ENCODE measurements at places on chromosomes 1 and 21. TPM values are rescaled to one million over a fixed set of nuclear protein-coding genes. Genes with fewer than 3 reads are reported as not detected.
A peak's percentile ranks its signal among the peaks of the same experiment; 100 is the strongest.

DNA sequence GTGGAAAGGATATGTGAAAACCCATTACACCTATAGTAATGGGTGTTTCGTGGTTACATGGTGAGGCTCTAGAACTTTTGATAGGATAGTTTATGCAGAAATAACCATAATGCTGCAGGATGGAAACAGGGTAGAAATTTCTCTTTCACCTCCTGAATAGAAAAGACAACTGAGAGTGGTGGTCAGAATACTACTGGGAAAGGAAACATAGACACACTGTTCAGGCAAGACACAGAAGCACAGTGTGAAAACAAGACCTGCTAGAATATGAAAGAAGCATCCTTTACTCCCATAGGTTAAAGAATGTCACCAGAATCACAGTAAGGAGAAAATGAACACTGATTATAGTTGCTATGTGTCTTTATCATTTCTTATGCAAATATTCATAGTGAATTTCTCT, 496.6 kb downstream of the DPYD start:
- no peak for DNase-seq

GRCh38 chr1:91754348-91754747, 131.6 kb downstream of the TGFBR3 start:
- no peak for DNase-seq

- no peak for DNase-seq
Measured at GRCh38 chr1:165737196-165737595, 31.5 kb downstream of the TMCO1 start.

The SYT6 gene
- not detected for polyA plus RNA-seq

The ATAD3C gene
- 0.38 TPM for polyA plus RNA-seq

GRCh38 chr21:15252431-15252830, 187.6 kb upstream of the NRIP1 start:
- DNase-seq, result no peak

DNA sequence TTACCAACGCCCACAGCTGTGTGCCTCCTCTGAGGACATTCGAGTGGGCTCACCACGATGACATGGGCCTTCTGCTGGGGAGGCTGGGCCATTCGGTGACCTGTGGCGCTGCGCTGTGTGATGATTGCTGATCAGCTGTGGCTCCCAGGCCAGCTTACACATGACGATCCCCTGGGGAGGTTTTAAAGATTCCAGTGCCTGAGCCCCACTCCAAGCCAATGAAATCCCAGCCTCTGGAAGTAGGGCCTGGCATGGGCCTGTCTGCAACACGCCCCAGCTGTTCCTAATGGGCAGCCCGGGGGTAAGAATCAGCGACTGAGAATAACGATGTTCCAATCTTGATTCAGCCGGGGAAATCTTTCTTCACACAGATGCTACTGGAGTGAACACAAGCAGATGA, 153.7 kb downstream of the KCNJ6 start:
- no peak for DNase-seq

GRCh38 chr1:87733386-87733785, 404.7 kb downstream of the LMO4 start:
- no peak for DNase-seq

DNA sequence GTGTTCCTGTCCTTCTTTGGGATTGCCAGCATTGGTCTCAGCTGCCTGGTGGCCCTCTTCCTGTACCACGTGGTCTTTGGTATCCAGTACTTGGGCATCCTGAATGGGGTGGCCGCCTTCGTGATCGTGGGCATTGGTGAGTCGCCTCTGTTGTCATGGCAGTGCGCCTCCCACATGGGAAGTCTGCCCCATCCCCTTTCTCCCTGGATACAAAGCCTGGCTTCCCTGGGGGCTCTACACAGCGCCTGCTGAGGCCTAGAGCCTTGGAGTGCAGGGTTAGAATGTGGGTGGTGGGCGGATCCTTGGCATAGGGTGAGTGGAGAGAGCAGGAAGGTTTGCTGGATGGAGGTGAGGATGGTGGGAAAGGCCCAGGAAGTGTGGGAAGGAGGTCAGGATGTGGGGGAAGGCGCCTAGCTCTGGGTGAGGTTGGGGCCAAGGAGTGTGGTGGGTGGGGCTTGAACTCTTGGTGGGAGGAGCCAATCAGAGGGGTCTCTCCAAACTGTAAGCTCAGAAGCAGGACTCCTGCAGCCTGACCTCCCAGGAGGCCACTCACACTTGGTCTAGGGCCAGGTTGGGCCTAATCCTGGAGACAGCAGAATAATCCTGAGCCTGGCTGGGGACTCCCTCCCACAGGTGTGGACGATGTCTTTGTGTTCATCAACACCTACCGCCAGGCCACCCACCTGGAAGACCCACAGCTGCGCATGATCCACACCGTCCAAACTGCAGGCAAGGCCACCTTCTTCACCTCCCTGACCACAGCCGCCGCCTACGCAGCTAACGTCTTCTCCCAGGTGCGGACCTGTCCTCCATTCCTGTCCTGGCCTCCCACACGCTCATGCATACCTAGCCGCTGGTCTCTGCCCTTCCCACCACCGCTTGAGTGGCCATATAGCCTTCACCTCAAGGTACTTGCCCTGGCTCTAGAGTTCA, 36.7 kb downstream of the DISP3 start:
- DNase-seq, result no peak

DNA sequence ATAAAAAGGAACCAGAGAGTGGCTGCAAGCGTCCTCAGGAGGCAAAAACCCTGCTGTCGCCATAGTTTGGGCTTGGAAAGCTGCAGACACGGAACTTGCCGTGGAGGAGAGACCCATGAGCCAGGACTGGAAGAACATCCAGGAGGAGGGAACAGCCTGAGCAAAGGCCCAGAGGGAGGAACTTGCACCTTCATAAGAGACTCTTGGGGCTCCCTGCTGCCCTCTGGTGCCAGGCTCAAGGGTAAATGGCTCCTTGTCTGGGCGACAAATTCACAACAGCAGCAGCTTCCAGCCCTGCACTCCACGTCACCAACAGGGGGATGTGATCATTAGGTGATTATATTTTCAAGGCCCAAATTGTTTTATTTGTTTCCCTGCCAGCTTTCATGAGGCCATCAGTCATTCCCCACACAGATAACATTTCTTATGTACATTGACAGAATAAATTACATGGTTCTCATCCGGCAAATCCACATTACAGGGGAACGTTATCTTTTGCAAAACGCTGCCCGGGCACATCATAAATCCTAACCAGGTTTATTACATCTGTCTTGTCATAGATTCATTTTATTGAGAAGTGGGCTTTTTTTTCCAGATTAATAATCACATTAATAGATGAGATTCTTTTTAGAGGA, 143.0 kb upstream of the GRIK3 start:
- DNase-seq, result peak; percentile 55

DNA sequence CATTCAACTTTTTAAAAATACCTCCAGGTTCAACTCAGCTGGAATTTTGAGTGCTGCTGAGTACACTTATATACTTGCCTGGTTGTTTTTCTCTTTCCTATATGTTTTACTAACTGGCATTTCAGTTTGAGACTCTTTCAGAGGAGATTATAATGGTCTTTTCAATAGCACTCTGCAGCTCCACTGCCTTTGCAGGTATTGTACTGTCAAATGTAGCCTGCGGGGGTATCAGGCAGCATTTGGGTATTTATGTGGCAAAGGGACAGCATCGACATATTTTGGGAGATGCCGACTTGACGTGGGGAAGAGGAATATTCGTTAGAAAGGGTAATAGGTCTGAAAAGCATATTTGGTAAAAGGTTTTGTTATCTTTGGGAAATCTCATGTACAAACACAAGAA, 11.1 kb upstream of the TGFBR3 start:
- no peak for DNase-seq

The SMPDL3B gene
- 0.67 TPM for polyA plus RNA-seq

The CLCNKB gene
- 0.41 TPM for polyA plus RNA-seq

- DNase-seq, result peak; percentile 58
Measured at GRCh38 chr1:209879539-209879938, 51.8 kb downstream of the UTP25 start.

The REN gene
- not detected for polyA plus RNA-seq

The TSSK3 gene
- polyA plus RNA-seq, result 0.28 TPM

- peak; percentile 78 for DNase-seq
Measured at GRCh38 chr1:204263254-204263910, 49.6 kb upstream of the GOLT1A start.

The MEX3A gene
- 15.1 TPM for polyA plus RNA-seq

DNA sequence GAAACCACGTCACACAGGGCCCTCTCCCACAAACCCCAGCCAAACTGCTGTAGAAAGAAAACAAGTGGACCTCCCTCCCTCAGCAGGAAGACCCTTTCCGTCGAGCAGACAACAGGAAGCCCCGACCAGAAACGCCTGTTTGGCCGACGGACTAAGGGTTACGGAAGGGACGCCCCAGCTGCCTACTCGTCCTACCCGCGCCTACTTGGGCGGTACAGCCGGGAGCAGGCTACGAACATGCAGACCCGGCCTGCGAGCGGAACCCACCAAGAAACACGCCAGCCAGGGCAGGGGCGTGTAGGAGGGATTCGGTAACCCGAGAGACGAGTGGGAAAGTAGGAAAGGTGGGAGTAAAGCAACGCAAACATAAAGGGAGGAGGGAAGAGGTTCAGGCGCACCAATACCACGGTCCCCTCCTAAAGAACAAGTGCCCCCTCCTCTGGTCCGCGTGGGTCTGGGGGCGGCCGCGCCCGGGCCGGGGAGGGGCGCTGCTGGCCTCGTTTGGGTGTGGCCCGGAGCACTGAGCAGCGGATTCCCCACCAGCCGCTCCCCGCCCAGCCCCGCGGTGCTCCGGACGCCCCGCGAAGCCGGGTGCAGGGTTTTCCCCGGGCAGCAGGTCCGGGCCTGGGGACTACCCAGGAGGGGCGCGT, 450 bp downstream of the S100A10 start:
- DNase-seq, result no peak

The KCNE2 gene
- polyA plus RNA-seq, result 0.05 TPM

GRCh38 chr1:52602856-52603600, 857 bp downstream of the GPX7 start:
- peak; percentile 34 for DNase-seq

All from SK-N-SH (cell line).